Stimulated activated CD8-positive, alpha-beta memory T cell treated with anti-CD3 and anti-CD28 coated beads, Interleukin-15, amount 100 ng/mL, for 24 hours (primary cell): ENCODE measurements at places on chromosomes 2 and 18.

GRCh38 chr2:197179744-197180498, 130.7 kb downstream of the ANKRD44 start:
- DNase-seq: no peak

DNA sequence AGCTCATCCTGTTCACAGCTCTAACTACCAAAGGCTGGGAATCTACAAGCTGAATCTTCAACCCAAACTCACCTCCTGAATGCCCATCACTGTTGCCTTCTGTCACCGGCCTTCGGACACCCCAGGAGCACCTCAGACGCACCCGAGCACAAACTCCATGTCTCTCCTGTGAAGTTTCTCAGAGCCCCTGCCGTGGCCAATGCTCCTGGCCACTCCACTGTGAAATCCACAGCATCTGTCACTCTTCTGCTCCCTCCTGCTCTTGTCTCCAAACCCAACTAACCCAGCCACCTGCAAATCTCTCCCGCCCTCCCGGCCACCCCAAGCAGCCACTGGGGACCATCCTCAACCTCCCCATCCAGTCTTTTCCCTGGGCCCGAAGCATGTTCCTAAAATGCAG, 457.9 kb upstream of the SALL3 start:
- no peak for DNase-seq

DNA sequence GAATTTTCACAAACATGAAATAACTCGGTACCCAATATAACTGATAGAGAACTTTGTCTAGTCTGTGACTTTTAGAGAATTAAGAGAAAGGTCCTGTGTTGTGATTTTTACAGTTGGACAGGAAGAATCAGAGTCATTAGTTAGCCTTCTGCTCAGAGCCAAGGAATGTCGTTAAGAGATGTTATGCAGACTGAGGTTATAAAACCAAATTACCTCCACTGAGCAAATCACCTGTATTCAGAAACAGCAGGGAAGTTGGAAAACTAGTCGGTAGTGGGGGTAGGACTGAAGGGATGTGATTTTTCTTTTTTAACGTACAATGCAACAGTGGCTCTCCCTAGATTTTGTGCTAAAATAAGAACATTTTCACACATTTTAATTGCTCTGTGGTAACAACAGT, 18.5 kb downstream of the TANK start:
- DNase-seq: no peak

DNA sequence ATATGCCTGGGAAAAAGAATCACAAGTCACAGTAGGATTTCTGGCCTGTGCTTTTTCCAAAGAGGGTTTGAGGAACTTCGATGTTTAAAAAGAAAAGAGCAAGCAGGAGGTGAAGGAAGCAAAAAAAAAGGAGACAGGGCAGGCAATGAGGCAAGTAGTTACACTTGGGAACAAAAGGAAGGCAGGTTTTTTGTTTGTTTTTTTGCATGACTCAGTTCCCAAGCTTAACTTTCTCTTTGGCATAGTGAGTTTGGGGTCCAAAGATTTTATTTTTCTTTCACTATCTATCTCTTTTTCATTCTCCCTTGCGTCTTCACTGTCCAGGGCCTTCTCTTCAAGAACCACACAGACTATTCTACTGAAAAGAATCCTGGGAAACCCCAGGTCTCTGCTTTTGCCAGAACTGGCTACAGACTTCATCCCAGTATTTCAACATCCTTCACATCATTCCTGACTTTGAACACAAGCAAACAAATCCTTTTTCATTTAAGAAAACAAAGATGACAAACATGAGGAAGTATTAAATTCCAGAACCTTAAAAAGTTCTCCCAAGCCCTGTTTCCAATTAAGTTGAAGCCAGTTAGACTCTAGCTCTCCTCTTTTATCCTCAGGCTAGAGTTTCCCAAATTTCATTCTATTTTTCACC, 210.7 kb upstream of the RND3 start:
- no peak for DNase-seq

DNA sequence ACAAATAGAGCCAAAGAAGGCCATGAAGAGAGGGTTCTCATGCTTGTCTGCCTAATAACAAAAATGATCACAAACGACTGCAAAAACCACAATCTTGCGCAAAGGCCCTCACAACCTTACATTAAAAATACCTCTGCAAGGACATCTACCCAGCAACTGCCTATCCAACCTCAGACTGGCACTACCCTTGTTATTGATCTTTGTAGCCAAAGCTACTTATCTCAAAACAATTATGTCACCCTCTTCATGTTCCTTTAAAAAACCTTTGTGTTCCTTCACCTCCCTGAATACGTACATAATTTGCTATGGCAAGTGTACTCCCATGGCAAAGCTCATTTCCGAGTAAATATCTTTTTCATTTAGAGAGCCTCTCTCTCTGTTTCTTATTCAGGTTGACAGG, 44.1 kb downstream of the TMEM163 start:
- no peak for DNase-seq

DNA sequence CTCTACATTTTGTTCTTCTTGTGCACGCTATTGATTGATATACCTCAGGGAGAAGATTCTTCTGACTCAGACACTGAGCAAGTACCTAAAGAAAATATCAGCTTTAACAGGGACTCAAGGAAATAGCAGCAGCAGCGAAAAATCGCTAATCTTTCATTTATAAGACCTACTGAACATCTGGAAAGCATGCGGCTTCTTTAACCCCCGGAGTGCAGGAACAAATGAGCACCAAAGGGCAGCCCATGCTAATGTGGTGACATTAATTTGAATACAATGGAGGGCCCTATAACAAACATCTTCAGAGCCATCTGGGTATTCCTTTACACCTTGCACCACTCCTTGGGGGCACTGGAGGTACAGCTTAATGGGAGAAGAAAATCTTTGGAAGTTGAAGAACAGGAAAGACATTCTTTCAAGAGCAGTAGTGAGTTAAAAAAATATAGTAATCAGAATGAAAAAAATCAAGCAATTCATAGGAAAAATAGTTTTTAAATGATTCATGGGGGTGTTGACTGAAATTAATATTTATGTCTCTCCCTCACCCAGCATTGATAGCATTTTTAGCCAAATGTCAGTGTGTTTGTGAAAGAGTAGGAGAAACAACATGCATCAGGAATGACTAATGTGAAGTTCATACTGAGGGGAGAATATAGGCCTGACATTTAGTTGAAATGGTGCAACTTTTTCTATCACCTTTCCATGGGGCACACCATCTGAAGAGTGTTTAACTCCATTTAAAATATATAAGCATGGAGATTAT, 281.7 kb downstream of the HRH4 start:
- DNase-seq: no peak

DNA sequence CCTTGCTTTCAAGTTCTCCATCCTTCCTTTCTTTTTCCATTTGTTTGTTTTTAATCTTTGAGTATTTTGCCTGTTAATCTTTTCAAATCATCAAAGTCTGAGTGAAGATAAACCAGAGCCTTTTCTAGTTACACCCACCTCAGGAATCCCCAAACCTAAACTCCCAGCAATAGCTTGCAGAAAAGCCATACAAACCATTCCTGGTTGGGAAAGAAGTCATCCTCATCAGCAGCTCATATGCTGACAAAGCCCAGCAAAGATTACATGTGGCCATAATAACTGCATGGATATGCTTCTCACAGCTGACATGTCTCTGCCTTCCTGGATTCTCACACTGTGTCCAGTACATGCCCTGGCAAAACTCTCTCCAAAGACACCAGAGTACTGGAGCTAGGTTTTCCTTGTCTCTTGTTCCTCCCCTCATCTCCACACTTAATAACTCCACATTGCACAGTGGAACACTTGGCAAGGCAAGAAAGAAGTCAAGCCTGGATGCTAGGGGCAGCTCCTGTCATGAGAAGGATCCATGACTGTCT, 126.4 kb upstream of the TLK1 start:
- no peak for DNase-seq

GRCh38 chr2:7047661-7048060, 130.4 kb downstream of the RNF144A start:
- no peak for DNase-seq

DNA sequence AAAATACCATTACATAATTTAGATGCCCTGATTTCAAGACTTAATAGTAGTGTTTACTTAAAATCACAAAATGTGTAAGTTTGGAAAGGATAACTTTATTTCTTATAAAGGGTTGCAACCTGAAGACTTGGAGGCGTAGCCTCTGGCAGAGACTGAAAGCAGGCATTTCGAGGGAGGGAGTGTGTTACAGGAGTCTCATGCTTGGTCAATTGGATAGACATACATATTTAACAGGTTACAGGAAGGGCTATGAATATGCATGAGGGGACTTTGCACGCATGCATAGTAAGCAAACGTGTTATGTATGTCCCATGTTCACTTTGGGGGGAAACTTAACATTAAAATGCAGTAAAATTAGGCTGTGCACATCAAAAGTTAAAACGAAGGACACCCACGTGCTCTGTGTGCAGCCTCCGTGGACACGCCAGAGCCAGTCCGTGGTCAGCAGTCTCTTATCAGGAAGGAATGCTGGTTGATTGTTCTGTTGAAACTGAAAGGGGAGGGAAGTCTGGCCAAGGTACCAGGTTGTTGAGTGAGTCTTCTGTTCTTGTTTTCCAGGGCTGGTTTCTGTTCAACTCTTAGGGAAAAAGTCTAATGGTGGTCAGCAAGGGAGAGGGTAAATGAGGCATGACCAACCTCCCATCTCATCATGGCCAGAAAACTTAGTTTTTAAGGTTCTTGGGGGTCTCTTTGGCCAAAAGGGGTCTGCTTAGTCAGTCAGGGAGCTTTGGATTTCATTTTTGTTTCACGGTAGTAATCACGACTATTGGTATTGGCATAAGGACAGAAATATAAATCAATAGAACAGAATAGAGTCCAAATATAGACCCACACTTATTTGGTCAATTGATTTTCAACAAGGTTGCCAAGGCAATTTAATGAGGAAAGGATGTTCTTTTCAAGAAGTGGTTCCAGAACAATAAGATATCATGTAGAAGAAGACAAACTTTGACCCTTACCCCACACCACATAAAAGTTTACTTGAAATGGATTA, 121.9 kb downstream of the MCFD2 start:
- DNase-seq: no peak

DNA sequence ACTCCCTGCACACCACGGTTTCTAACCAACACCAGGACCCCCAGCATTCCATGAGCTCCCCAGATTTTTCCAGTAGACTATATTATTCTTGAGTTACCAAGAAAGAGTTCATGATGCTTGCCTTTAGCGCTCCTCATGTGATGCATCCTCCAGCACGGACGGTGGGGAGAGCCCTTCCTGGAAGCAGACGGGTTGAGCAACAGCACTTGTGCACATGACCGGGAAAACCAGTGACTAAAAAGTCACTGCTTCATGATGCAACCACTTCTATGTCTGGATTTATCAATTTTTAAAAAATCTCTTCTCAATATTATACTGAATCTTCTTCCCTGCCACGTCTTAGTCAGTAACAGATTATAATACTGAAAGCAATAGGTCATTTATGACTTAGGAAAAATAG, 20.4 kb upstream of the DOK6 start:
- no peak for DNase-seq

DNA sequence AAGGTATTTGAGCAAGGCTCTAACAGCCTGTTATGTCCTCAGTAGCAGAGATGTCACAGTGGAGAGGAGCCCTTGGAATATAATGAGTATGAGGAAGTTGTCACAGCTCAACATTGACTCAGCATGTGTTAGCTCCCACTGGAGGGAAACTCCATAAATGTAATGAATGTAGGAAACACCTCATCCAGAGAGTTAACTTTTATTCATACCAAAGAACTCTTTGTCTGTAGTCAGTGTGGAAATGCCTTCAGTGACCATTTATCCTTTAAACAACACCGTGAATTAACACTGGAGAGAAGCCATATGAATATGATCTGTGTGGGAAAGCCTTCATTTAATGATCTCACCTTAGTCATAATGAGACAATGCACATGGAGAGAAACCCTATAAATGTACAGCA, 59.7 kb downstream of the CYP1B1 start:
- DNase-seq: no peak

DNA sequence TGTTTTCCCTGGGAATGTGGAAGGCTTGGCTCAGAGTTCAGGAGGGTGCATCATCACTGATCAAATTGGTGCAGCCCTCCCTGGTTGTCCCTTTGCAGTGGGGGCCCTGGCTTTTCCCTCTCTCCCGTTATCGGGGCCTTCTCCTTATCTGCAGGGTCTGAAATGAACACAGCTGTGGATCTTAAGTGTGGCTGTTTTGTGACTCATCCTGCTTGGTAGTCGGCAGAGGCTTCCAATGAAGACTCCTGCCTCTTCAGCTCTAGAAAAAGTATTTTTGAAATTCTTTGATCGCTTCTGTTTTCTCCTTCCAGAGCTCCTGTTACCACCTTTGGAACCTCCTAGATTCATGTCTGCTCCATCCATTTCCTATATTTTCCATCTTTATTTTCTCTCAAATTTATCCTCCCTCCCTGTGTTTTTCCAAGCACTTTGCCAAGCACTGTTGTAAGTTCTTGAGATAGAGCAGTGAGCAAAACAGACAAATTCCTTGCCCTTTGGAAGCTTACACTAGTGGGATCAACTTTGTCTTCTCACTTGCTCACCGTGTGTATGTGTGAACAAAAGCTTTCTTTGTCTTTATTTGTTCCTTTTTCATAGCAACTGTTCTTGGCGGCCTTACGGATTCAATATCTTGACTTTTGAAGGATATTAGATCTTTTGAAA, 45.7 kb downstream of the RALB start:
- no peak for DNase-seq

DNA sequence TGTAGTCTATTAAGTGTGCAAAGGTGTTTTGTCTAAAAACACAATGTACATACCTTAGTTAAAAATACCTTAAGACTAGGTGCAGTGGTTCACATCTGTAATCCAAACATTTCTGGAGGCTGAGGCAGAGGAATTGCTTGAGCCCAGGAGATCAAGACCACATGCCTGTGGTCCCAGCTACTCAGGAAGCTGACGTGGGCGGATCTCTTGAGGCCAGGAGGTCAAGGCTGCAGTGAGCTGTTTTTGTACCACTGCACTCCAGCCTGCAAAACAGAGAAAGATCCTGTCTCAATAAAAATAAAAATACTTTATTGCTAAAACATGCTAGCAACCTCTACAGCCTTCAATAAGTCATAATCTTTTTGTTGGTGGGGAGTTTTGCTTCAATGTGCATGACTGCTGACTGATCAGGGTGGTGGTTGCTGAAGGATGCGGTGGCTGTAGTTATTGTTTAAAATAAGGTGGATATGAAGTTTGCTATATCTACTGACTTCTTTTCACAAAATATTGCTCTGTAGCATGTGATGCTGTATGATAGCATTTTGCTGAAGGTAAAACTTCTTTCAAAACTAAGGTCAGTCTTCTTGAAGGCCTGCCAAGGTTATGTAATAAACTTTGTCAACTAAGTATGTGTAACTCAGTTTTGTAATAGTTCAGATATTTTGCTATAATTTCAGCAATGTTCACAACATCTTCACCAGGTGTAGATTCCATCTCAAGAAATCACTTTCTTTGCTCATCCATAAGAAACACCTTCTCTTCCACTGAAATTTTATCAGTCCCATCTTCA, 1238.0 kb upstream of the NRXN1 start:
- DNase-seq: no peak
